Upper lobe of right lung (tissue), 1 donor: ENCODE measurements at places on chromosomes 12 and 14. TPM values are rescaled to one million over a fixed set of nuclear protein-coding genes. Genes with fewer than 3 reads are reported as not detected.

DNA sequence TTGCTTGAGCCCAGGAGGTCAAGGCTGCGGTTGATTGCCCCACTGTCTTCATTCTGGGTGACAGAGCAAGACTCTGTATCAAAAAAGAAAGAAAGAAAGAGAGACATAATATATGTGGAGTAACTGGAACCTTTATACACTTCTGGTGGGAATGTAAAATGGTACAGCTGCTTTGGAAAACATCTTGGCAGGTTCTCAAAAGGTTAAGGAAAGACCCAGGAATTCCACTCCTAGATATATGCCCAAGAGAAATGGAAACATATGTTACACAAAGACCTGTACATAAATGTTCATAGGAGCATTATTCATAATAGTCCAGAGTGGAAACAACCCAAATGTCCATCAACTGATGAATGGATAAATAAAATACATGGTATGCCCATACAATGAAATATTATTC lies 7.2 kb downstream of the RBMS2 start:
- DNase-seq = no peak

The TAS2R20 gene
- total RNA-seq = 1.2 TPM

GRCh38 chr12:65126482-65126881 lies 5.4 kb upstream of the WIF1 start:
- no peak for DNase-seq

GRCh38 chr12:113641426-113642030 lies 169.9 kb upstream of the LHX5 start:
- no peak for DNase-seq

GRCh38 chr14:95522116-95522515 lies 5.7 kb upstream of the SYNE3 start:
- DNase-seq = no peak

GRCh38 chr14:38111046-38111445 lies 96.7 kb upstream of the SSTR1 start:
- DNase-seq = no peak

DNA sequence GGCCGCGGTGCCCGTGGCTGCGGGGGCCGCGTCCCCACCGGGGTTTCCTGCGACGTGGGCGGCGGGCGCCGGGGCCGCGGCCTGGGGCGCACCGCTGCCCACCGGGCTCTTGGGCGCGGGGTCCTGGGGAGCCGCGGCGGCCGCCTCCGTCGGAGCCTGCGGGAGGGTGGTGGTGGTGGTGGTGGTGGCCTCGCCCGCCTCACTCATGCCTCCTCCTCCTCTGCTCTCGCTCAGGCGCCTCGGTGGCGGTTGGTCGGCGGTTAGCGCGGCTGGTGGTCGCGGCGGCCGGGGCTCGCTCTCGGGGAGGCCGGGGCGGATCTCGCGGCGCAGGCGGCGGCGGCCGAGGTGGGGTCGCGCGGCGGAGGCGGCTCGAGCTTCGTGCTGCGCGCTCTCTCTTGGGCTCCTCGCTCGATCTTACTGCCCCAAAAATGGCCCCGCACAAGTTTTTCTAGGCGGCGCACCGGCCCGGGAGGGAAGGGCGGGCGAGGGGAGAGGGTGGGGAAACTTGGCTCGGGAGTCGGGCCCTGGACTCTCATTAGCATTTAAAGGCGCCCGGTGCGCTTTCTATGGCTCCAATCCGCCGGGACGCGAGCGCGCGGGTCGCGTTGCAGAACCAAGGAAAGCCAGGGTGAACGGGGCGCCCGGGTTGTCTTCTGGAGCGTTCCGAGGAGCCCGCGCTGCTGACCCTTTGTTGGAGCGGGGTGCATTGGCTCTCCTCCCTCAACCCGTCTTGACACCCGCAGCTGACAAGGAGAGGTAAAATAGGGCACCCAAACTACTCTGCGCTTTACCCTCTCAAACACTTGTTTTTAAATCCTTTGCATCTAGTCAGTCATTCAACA lies at the start of gene YBX3:
TSS of gene YBX3 (minus strand) at position 419 of the 842 bp plus-strand sequence. CDS start at position 207, 212 bp downstream.
- DNase-seq = peak; percentile 94

DNA sequence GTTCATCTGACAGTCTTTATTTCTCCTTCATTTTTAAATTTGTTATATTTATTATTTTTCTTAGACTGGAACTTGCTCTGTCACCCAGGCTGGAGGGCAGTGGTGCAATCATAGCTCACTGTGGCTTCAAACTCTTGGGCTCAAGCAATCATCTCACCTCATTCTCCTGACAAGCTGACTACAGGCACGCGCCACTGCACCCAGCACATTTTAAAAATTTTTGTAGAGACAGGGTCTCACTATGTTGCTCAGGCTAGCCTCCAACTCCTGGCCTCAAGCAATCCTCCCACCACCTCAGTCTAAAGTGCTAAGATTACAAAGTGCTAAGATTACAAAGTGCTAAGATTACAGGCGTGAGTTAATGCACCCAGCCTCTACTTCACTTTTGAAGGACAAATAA lies 96.6 kb downstream of the RALGAPA1 start:
- no peak for DNase-seq

DNA sequence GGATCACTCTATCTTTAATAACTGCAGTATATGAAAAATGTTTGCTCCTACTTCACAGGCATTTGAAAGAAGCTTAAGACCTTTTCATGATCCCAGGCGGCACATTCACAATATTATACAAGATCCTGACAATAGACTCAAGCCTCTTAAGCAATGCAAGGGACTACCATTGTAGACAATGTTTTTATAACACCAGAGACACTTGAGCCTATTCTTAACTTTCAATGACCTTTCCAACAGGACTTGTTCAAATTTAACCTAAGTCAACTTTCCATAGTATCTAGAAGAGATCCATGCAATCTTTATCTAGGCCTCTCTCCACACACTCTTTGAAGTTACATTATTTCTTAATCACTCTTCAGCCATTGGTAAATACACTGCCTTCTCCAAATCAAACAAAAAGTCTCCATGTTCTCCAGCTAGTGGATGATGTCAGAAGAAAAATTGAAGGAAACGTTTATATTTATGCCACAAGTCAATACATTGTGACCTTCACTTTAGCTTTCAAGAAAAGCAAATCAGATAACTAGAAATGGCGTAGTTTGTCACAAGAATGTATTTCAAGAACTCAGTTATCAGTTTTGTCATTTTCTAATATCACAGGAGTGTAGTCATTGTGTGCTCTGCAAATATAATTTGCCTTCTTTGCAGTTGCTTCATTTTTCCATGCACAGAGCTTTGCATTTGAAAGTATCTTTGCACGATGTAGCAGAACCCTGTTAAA lies 41.2 kb downstream of the PHLDA1 start:
- no peak for DNase-seq

GRCh38 chr14:24036169-24036962 lies 15.4 kb upstream of the CARMIL3 start:
- DNase-seq = peak; percentile 95

DNA sequence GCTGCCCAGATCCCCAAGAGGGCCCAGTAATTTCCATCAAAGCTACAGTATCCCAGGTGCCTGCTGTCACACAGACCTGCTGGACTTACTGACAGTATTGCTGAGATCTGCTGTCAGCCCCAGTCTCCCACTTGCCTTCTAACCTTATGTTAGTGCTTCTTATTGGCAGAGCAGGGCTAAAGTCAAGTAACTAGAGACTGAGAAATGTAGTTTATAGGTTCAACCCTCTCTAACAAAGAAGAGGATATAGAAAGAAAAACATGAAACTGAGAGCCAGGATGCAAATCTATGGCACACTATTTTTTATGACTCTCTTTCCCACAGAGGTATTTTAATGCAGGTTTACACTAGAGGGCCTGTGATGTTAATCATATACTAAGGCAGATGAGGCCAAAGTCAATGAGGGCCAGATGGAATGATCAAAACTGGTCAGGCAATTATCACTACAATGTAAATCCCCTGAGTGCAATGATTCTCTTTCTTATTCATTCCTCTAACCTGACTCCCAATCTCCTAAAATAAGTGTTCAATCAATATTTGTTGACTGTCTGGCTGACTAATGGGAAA lies 781.9 kb downstream of the VRK1 start:
- DNase-seq = no peak

DNA sequence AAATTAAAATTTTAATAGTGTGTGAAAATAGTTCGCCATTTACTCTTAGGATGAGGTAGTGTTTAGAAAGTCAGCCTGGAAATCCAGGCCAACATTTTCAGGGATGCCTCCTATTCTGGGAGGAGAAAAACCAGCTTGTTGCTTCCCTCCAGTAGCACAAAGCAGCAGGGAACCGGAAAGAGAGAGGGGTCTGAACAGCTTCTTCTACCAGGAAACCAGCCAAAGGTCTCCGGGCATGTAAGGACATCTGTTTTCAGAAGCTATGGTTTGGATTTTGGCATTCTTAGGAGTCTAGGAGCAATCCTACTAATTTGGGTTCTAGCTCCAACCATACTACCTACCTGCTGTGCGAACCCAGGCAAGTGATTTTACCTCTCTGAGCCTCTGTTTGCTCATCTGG lies 85.3 kb downstream of the DPF3 start:
- DNase-seq = no peak

DNA sequence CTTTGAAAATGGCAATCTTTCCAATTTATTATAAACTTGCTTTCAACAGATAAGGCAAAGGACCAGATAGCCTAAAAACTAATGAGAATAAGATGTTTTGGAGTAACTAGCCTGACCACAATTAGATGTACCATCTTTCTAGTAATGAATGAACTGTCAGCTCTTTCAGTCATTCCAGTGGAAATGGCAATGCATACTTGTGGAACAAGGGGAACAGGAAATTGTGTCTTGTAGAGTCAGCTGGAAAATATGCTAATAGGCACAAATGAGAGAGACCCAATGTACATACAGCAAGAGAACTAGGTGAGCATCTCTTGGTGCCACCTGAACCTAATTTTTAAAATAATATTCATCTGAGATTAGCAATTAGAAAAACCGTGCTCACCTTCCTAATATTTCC lies 76.1 kb upstream of the GPHB5 start:
- DNase-seq = no peak

The IFNG-AS1 gene
- total RNA-seq = not detected

GRCh38 chr14:90522571-90523191 lies 125.9 kb downstream of the CALM1 start:
- DNase-seq = no peak

The OR6C3 gene
- total RNA-seq = not detected

GRCh38 chr12:94144781-94145180 lies 3.6 kb upstream of the PLXNC1 start:
- no peak for DNase-seq

- no peak for DNase-seq
Observed at GRCh38 chr12:3980504-3981272, 107.5 kb upstream of the PARP11 start.

DNA sequence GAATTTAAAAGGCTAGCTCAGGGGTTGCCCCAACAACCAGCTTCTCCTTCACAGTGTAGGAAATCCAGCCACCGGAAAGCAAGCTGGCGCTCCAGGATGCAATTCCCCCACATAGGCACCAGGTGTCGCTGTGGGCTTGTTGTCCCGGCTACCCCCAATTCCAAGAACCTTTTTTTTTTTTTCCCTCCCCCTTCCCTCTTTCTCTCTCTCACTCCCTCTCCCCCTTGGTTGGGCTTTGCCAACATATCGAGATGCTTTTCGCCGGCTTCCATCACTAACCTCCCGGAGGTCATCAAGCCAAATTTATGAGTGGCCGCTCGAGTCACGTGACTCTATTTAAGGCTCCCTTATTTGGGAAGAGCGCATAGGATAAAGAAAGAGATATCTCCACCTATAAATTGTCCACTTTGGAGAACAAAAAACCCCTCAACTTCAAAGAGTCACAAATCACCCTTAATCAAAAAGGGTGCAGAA lies at the start of gene HOXC5:
TSS of gene HOXC5 (plus strand) at position 424 of the 474 bp plus-strand sequence. CDS start 73 bp downstream, outside the sequence.
- DNase-seq = peak; percentile 72

The CYP46A1 gene
- total RNA-seq = 1.3 TPM

The MFAP5 gene
- total RNA-seq = 2.8 TPM

- DNase-seq = no peak
Observed at GRCh38 chr14:37116933-37117849, 55.2 kb downstream of the SLC25A21 start.

DNA sequence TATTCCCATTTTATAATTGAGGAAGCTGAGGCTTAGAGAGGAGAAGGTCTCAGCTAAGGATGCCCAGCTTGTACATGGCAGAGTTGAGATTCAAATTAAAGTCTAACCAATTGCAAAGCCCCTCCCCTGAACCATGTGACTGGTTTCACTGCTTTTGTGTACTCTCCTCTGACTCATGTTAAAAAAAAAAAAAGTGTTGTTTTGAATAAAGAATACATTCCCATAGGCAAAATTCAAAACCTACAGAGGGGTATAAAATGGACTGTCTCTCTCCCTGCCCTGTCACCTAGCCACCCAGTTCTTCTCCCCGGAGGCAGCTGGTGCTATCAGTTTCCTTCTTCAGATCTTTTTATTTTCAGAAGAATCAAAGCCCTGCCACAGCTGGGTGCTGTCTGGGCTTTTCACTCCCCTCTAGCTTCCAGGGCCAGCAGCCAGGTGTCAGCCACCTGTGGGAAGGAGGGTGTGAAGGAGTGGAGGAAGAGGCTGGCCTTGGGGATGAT lies 5.4 kb downstream of the PSMD9 start:
- no peak for DNase-seq

GRCh38 chr12:79233341-79233781 lies 368.8 kb downstream of the SYT1 start:
- DNase-seq = no peak

- no peak for DNase-seq
Observed at GRCh38 chr12:77102123-77102522, 36.8 kb upstream of the E2F7 start.

GRCh38 chr14:76829650-76830421 lies 3.6 kb downstream of the LRRC74A start:
- no peak for DNase-seq

DNA sequence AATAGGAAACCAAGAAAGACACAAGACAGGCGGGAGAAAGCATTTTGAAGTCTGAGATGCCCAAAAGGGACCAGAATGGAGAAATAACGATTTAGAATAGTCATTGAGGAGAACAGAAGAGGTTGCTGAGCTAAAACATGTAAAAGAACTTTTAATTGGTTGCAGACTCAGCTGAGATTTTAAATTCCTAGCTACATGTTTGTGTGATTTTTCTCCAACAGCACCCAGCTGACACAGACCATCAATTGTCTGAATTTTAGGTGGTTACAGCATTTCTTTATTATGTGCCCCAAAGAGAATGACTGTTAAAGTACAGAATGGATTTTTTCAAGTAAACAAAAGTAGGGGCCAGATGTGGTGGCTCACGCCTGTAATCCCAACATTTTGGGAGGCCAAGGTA lies 50.3 kb downstream of the BAZ1A start:
- no peak for DNase-seq

- no peak for DNase-seq
Observed at GRCh38 chr14:59116984-59117415, 71.5 kb upstream of the DAAM1 start.

The PTPRQ gene
- 9.8 TPM for total RNA-seq
